ENCODE measurements at places on chromosomes 6 and 20. TPM values are rescaled to one million over a fixed set of nuclear protein-coding genes. Genes with fewer than 3 reads are reported as not detected.

VIP gene
- total RNA-seq: not detected

APOBEC2 gene
- total RNA-seq: not detected

SLC16A10 gene
- 9.3 TPM for total RNA-seq

RAB44 gene
- not detected for total RNA-seq

LY6G5B gene
- total RNA-seq: 21.3 TPM

- no peaks in the 10 kb centered on the region for H3K27me3 ChIP-seq
- H3K27ac ChIP-seq: no peak overlapping the region
- no peak for DNase-seq
- H3K4me1 ChIP-seq: no peaks in the 10 kb centered on the region
- peaks cover 6% of the 10 kb centered on the region for H3K36me3 ChIP-seq
These were observed 699.9 kb downstream of the FRK start for GRCh38 chr6:115360602-115361325.

- H3K27ac ChIP-seq: no peak overlapping the region
- H3K27me3 ChIP-seq: no peaks in the 10 kb centered on the region
- DNase-seq: no peak
- H3K4me3 ChIP-seq: no peak overlapping the region
These were observed 120.2 kb downstream of the QRSL1 start for GRCh38 chr6:106749609-106750008.

- no peaks in the 10 kb centered on the region for H3K27me3 ChIP-seq
- H3K27ac ChIP-seq: no peak overlapping the region
- H3K36me3 ChIP-seq: peaks cover 3% of the 10 kb centered on the region
- H3K4me3 ChIP-seq: no peak overlapping the region
- peaks cover 15% of the 10 kb centered on the region for H3K4me1 ChIP-seq
- DNase-seq: peak; percentile 17
These were observed 63.3 kb downstream of the NPEPL1 start for GRCh38 chr20:58755766-58756449.

DNA sequence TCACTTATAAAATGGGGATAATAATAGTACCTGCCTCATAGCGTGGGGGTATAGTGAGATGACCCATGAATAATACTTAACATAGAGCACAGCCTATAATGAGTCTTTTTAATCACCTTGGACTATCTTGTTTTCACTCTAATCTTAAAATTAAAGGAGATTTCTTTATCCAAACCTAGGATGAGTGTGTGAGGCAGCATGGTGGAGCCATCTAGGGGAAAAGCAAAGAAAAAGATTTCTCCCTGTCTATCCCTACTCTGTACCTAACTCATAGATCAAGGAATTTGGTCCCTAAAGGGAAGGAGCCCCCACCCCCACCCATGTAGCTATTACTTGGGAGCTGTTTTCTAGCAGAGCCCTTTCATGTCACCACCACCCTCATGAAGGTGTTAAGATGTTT is 45.2 kb upstream of the PAK5 start:
- DNase-seq: no peak
- no peaks in the 10 kb centered on the region for H3K36me3 ChIP-seq
